AG20443 (cell line): ENCODE measurements at places on chromosomes 13 and 19.

- DNase-seq, result no peak
Observed at GRCh38 chr19:13830114-13830740, 35.0 kb downstream of the ZSWIM4 start.

- no peak for DNase-seq
Observed at GRCh38 chr19:7853770-7854128, 20.4 kb downstream of the PRR36 start.

GRCh38 chr19:31770223-31770622 lies 421.0 kb upstream of the TSHZ3 start:
- no peak for DNase-seq

GRCh38 chr19:47740866-47741519 lies 4.4 kb upstream of the NOP53 start:
- no peak for DNase-seq

DNA sequence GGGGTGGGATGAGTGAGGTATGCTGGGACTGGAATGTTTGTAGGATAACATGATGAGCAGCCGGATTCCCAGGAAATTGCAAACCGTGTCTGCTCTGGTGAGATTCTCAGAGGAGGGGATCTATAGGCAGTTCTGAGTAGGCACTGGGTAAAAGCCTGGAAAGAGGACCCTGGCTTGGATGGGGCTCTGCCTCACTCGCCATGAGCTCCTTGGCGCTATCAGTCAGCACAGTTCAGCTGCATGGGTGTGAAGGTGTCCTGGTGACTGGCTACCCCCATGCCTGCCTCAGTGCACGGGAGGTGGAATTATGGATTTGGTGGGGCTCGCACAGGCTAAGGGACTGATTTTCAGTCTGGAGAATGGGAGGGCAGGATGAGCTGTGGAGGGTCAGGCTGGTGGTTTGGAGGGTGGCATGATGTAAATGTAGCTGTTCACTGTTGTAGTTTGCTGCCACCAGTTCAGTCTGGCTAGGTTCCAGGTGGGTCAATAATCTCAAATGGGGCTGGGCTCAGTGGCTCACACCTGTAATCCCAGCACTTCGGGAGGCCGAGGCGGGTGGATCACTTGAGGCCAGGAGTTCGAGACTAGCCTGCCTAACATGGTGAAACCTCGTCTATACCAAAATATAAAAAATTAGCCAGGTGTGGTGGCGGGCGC lies 9.2 kb upstream of the ZNF627 start:
- no peak for DNase-seq

DNA sequence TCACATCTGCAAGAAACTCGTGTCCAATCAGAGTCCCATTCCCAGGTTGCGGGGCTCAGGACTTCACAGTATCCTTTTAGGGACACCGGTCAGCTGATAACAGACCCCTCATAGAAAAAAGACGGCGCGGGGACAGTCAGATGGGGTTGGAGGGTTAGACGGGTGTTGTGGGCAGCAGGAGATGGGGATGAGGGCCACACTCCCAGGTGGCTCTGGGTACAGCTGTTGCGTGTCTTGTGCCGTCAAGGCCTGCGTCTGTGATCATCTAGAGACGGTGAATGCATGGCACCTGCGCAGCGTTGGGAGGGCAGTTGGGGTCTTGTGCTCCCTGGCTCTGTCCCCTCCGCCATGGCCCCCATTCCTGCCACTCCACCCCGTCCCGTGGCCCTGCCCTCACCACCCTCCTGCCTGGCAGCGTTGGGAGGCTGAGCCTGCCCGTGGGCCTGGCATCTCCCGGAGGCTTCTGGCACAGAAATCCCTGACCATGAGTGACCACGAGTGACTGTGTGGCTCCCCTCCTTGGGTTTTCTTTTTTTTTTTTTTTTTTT lies 14.0 kb upstream of the TEKTIP1 start:
- DNase-seq, result no peak

DNA sequence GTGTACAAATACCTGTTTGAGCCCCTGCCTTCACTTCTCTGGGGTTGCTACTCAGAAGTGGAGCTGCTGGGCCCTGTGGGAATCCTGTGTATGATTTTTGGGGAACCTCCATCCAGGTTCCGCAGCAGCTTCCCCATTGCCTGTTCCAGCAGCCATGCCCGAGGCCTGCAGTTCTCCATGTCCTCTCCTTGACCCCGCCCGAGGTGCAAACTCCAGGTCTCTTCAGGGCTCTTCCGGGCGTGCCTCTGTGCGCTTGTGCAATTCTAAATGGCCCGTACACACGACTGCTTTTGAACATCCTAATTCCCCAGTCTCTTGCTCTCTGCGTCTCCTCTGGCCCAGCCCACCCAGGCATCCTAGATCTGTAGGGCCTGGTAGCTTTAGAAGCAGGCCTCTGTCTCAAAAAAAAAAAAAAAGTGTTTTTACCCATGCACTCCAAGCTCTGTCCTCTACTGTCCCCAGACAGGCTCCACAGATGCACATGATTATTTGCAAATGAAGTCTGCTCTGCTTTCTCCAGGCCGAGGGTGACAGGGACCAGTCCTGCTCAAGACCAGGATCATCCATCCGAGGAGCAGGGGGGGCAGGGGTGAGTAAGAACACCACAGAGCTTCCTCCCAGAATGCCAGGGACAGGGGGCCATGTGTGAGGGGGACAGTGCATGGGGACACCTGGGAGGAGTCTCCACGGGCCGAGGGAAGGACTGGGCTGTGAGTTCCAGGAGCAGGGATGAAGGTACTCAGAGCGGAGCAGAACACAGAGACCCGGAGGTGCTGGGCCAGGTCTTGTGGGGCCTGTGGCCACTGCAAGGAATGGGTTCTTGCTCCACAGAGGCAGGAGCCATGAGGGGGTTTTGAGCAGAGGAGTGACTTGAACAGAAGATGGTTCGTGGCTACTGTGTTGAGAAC lies 51.7 kb downstream of the SLC7A9 start:
- no peak for DNase-seq

- DNase-seq, result no peak
Observed at GRCh38 chr13:41785402-41786172, 175.3 kb downstream of the VWA8 start.

GRCh38 chr13:50123862-50124535 lies 108.8 kb downstream of the KCNRG start:
- DNase-seq, result peak; percentile 87

DNA sequence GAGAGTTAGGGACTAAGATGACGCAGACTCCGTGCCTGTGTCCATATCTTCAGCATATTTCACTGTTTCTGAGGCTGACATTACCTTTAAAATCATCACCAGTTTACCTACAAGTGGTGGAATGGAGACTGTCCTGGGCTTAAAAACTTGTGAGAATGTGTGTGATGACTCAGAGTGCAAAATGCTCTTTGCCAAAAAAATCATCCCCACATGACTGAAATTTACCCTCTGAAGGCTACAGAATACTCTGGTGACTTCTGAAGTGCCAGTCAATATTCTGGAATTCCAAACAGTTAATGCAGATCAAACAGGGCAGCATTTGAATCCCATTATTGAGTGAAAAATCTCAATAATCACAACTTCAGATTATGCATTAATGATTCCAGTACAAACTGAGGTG lies 901.4 kb downstream of the EFNB2 start:
- DNase-seq, result no peak

DNA sequence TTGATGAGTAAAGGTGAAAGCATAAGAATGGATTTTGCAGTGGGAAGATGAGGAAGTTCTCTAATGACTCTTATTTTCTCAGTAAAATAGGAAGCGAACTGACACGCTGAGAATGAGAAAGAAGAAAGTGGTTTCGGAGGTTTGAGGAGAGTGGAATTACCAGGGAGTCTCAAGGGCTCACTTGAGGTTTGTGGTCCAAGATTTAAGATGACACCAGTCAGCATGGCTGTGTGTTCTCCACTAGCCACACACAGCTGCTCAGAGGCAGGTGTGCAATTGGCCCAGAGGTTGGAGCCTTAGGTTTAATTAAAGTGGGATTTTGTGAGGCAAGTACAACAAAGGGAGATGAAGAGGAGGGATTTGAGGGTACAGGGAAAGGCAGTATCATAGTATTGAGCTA lies 99.6 kb upstream of the NBEA start:
- DNase-seq, result no peak

- peak; percentile 42 for DNase-seq
Observed at GRCh38 chr19:10295305-10295846, 5.6 kb downstream of the ICAM5 start.

GRCh38 chr13:46753137-46753536 lies 43.8 kb downstream of the ESD start:
- no peak for DNase-seq

DNA sequence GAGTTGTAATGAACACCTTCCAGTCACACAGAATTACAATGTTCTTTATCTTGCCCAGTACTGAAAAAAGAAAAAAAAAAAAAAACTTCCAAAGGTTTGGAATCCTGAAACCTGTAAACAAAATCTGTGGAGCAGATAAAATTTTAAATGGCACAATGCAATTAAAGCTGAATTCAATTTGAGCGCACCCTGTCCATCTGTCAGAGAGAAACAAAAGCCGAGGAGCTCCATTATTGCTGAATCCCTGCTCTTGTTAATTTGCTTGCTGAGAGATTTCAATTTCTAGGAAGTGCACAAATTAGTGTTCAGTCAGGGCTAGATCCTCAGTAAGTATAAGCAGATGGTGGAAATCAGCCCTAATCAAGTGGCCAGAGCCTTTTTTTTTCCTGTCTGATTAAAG lies 65.2 kb downstream of the DACH1 start:
- DNase-seq, result no peak

DNA sequence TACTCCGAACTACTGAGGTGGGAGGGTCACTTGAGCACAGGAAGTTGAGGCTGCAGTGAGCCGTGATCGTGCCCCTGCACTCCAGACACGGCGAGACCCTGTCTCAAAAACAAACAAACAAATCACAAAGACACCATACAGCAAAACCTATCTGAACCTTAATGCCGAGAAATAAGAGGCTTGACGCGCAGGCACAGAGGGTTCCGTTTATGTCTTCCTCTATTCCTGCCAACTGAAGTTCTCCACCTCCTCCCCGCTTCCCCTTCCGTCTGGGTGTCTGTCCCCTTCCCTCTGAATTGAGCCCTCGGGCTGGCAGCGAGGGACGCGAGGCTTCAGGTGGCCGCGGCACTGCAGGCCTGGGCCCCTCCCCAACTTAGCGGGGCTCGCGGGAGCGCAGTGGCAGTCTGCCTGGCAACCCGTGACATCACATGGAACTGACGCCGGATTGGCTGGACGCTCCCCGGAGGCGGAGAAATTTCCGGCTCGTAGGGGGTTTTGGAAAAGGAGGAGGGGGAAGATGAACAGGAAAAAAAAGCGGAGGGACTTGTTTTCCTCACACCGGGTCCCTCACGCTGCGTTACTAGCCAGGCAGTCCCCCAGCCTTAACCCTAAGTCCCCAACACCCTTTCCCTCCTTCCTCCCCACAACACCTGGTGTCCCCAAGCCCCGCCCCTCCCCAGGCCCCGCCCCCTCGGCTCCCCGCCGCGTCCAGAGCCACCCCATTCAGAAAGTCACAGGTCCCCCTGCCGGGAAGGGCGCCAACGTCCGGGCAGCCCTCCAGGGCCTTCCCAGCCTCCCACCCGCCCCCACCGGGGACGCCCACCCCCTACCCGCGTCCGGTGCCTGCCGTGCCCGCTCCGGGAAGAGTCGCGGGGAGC lies 1.1 kb upstream of the MYBPC2 start:
- peak; percentile 94 for DNase-seq

GRCh38 chr19:5621311-5621944 lies 1.1 kb downstream of the SAFB2 start:
- peak; percentile 14 for DNase-seq

DNA sequence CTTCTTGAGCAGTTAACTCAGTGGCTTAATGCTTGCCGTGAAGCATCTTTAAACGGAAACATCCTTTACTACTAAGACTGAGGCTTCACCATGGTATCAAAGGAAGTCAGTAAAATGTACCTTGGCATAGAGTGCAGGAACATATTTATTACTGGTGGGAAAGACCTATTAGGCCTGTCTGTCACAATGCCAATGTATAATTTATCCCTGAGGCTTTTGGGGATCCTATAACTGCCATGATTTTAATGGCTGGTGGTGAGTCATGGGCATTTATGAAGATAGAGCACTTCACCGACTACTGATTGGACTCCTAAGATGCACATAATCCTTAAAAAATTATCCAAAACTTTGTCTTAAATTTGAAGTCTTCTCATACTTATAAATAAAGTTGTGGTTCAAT lies 79.6 kb downstream of the FGF14 start:
- no peak for DNase-seq

- DNase-seq, result no peak
Observed at GRCh38 chr19:49862391-49863253, 4.8 kb downstream of the PNKP start.

- no peak for DNase-seq
Observed at GRCh38 chr19:49857061-49857837, 6.3 kb downstream of the PTOV1 start.

GRCh38 chr19:33332248-33332647 lies 29.9 kb upstream of the CEBPA start:
- DNase-seq, result no peak

GRCh38 chr13:21616205-21616866 lies 12.4 kb upstream of the MICU2 start:
- no peak for DNase-seq

DNA sequence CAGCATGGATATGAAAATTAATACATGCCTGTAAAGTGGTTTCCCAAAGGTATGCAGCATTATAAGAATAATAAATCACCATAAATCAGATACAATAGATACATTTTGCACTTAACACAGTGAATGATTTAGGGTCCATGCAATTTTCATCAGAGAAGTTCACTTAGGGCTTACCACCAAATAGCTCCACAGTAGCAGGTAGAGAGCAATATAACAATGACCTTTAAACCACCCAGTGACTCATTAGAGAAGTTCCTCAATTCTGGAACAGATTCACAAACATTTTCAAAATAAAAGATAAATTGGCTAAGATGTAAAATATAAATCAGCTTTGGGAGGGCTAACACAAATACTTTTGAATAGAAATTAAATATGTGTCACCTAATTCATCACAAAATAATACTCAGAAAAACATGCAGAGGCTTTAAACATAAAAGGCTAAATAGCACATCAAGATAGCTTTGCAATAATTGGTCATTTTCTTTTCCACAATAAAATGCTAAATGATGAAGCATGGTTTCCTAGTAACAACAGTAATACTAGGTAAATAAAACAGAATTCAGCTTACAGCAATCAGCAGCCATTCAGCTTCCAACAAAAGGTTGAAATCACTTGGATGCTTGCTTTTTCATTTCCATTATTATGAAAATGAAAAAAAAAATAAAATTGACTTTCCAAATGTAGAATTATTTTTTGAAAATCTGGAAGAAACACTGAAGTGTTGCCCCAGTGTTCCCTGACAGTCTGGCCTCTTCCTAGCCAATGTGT lies 84.3 kb upstream of the NBEA start:
- peak; percentile 12 for DNase-seq

DNA sequence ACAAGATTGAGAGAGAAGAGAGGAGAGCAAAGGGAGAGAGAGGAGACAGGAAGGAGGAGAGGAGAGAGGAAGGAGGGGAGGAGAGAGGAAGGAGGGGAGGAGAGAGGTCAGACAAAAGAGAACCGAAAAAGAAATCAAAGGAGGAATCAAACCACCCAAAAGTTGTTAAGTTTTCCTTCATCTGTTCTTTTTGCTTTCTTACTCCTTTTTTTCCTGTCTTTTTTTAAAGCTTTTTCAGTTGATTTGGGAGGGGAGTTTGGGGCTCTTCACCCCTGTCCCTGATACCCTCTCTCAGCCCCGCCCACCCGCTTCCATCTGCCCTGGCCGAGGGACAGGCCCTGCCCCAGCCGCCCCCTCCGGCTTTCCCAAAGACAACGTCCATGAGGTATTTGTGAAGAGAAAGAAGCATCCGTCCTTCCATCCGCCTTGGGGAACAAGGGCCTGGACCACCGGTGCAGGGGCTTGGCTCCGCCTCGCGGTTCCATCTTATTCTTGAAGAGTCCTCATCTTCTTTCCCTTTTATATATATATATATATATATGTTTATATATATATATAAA lies 13.3 kb downstream of the ZNF574 start:
- no peak for DNase-seq
